ENCODE measurements at places on chromosomes 3 and 15. TPM values are rescaled to one million over a fixed set of nuclear protein-coding genes. Genes with fewer than 3 reads are reported as not detected.

The MELTF gene
- total RNA-seq: 9.8 TPM

The TMED3 gene
- total RNA-seq: 134 TPM

The EXD1 gene
- under 0.01 TPM for total RNA-seq

The RASGRP1 gene
- total RNA-seq: 0.88 TPM

The SPSB4 gene
- total RNA-seq: not detected

The TJP1 gene
- 50.5 TPM for total RNA-seq

The MESP2 gene
- total RNA-seq: 0.30 TPM

The ARNT2 gene
- total RNA-seq: 1.8 TPM

The GPR176 gene
- 142 TPM for total RNA-seq

The SLC51B gene
- not detected for total RNA-seq

The ZCWPW2 gene
- 0.74 TPM for total RNA-seq

The FETUB gene
- total RNA-seq: not detected

The SLC6A1 gene
- 0.05 TPM for total RNA-seq

The ANKDD1A gene
- 4.8 TPM for total RNA-seq

The CADPS gene
- total RNA-seq: 16.9 TPM

The DLL4 gene
- 0.14 TPM for total RNA-seq

The GRK7 gene
- total RNA-seq: 0.05 TPM

The LRRC49 gene
- total RNA-seq: 28.2 TPM

The MKRN3 gene
- not detected for total RNA-seq

The GOLGA8J gene
- total RNA-seq: not detected

The NR1I2 gene
- total RNA-seq: not detected
